Occipital lobe (tissue), 3 donors: ENCODE measurements at places on chromosomes 5 and 9.

DNA sequence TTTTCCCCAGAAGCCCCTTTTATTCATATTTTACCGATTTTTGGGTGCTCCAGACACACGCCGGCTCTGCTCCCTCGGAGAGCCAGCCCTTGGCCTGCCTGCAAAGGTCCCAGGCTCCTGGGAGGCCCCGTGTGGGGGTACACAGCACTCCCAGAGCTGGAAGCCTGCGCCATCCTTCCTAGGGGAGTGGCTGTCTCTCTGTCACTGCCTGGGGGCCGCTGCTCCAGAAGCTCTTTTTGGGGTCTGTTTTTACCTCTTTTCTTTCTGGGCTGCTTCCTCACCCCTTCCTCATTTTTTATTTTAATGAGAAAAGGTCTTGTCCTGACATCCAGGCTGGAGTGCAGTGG lies 119.1 kb upstream of the COL5A1 start:
- no peak for DNase-seq

- DNase-seq, result no peak
Observed at GRCh38 chr5:13865312-13865711, 79.2 kb downstream of the DNAH5 start.

DNA sequence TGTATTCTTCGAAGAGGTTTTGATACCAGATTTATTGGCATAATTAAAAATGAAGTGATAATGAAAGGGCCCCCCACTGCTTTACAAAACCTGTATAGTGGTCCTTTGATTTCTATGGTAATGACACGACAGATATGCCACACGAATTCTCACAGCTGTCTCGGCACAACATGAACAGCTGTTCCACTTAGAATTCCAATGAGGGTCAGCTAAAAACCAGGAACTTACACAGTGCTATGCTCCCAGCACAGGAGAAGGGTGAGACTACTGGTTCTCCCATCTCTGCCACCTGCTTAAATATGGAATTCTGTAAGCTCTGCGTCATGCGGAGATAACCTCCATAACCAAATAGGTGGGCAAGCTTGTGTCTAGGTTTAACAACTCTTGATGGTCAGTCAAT lies 183.0 kb upstream of the EFNA5 start:
- DNase-seq, result no peak

- DNase-seq, result no peak
Observed at GRCh38 chr5:74401946-74402320, 238.6 kb downstream of the ENC1 start.

DNA sequence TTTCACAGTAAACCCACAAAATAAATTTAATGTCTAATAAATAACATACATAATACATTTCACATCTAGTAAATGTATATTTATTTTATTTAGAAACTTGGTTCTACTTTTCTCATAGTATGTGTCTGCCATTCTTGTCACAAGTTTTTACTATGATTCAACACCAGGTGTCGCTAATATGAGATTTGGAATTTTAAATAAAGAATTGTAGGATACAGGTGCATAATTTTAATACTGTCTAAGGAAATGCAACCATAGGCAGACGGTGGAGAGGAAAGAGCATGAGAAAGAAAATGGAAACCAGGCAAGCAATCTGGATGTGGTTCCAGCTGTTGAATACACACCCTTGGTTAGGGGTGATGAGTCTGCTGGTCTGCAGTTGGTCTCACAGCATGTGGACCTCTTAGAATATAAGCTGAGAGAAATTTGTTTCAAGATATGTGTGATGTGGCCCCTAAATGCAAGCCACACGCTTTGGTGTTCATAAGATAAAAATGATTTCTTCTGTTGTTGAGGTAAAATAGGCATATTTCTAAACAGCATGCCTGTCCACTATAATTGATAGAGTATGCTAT lies 114.7 kb upstream of the TXNDC8 start:
- DNase-seq, result no peak

DNA sequence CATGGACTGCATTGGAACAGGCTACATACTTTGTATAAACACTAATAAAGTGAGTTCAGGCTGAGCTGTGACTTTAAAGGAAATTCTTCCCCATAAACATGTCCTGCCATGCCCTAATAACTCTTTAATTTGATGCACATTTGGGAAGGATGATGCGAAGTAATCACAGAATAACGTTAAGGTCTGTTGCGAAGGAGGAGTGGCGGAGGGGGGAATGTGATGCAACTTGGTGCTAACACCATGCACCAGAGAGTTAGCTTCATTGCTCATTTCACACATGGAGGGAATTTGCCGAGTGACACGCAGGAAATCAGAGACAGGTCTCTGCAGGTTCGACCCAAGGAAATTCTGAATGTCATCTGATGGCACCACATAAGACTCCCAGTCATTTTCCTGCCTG lies 32.9 kb downstream of the SLIT3 start:
- no peak for DNase-seq

DNA sequence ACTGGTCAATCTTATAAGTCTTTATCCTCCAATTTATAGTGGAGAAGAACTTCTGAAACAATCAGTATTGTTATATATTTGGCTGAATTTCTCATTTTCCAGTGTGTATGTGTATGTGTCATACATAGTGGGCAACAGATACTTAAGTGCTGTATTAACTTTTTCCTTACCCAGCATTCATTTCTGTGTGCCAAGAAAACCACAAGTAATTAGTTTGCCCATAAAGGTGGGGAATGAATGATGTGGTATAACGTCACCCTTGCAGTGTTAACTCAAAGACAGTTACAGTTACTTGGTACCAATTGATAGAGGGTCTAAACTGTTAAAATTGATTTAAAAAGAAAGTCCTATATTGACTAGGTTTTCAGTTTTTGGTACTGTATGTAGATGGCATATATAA lies 2.0 kb downstream of the OGN start:
- no peak for DNase-seq

- no peak for DNase-seq
Observed at GRCh38 chr5:69331528-69332445, 814 bp downstream of the CCDC125 start.

DNA sequence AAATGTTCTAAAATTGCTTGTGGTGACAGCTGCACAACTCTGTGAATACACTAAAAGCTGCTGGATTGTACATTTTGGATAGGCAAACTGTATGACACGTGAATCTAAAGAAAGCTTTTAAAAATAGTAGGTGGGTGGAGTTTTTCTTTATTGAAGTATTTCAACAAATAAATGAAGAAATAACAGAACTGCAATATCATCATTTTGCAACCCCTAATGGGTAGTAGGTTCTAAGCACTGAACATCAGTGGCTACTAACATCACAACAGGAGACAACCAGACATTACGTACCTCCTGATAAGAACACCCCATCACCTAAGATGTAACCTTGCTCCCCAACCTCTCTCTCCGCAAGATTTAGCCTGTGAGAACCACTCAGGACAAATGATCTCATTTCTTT lies 38.6 kb downstream of the EPB41L4B start:
- no peak for DNase-seq

DNA sequence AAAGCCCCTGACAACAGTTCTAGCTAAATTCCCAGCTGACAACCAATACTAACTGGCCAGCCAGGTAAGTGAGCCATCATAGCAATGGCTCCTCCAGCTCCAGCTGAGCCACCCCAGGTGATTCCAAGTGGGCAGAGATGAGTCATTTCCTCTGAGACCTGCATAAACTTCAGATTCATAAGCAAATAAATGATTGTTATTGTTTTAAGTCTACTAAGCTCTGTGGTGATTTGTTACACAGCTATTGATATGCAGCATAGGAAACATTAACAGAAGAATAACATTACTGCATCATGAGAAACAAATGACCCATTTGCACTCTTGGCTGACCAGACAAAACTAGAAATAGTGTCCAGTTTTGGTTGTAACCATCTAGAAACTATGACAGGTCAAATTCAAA lies 60.3 kb downstream of the TTC39B start:
- DNase-seq, result no peak

DNA sequence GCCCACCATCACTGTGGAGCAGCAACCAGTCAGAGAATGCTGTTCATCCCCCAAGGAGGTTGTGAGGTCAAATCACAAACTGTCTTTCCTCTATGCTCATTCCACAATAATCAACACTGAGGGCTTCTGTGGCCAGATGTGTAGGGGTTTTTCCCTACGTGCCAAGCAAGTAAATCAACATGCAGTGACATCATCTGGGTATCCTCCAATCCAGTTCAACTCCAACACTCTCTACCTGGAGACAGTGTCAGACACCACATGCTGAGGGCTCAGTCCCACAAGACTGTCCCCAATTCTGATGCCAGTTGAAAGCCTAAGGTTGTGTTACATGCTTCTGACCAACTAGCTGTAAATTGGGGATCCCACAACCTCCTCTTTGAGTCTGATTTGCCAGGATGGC lies 57.3 kb upstream of the DMRT1 start:
- no peak for DNase-seq

- no peak for DNase-seq
Observed at GRCh38 chr5:134071614-134072207, 42.8 kb upstream of the TCF7 start.

- DNase-seq, result no peak
Observed at GRCh38 chr9:114047717-114048116, 30.4 kb downstream of the AMBP start.

- no peak for DNase-seq
Observed at GRCh38 chr5:167546270-167546669, 745.2 kb upstream of the WWC1 start.

DNA sequence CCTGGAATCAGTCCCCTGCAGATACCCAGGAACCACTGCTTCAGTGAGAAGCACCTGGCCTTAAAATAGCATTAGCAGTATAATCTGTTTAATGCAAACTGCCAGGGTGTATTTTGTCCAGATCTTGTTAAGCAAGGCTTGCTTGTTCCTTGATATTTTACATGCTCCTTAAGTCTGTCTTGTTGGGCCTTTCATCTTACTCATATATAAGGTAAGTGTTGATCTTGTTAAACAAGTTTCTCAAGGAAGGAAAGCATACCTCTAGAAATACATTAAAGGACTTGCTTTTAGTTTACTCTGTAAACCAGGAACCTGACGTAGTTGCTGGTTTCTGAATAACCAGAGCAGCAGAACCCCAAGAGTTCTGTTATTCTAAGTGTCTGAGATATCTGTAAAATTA lies 13.7 kb downstream of the HSPA4 start:
- no peak for DNase-seq

GRCh38 chr9:23215688-23216087 lies 610.4 kb downstream of the ELAVL2 start:
- no peak for DNase-seq

DNA sequence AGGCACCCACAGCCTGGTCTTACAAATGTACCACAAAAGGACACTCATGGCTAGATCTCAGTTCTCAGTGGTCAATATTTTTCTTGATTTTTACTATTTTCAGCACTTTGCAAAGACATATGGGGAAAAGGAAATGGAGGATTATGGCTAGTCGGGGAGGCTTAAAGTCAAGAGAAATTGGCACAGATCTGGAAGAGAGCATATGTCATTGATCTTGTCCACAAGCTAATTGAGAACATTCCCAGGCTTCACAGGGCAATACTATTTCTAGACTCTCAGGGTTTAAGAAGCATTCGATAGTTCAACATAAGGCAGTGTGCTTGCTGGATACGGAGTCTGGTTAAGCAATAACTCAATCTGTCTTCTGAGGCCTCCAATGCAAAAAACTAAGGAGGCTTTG lies 285.8 kb downstream of the ZNF608 start:
- no peak for DNase-seq

- no peak for DNase-seq
Observed at GRCh38 chr5:176560364-176560763, 11.2 kb downstream of the CDHR2 start.

DNA sequence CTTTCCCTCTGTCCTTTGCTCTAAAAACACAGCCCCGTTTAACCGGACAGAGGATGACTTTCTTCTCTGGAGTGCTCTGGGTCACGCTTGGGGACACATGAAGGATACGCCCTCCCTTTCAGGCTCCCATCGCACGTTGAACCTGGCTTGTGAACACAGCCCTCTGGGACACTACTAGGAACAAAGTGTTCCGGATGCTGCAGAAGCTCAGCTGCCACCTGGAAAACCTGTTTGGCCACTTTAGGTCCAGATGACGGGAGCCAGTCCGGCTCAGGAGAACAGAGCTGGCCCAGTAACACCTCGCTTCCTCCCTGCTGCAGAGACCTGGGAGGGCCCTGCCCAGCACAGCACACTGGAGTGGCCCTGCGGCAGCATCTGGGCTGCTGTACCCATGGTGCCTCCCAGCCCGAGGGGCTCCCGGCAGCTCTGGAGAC lies 60.1 kb downstream of the GADD45G start:
- no peak for DNase-seq

GRCh38 chr9:126528111-126528510 lies 85.6 kb upstream of the LMX1B start:
- DNase-seq, result no peak

- no peak for DNase-seq
Observed at GRCh38 chr5:53882676-53883031, 322.2 kb downstream of the NDUFS4 start.

- DNase-seq, result no peak
Observed at GRCh38 chr9:83706676-83707517, 861 bp downstream of the UBQLN1 start.

DNA sequence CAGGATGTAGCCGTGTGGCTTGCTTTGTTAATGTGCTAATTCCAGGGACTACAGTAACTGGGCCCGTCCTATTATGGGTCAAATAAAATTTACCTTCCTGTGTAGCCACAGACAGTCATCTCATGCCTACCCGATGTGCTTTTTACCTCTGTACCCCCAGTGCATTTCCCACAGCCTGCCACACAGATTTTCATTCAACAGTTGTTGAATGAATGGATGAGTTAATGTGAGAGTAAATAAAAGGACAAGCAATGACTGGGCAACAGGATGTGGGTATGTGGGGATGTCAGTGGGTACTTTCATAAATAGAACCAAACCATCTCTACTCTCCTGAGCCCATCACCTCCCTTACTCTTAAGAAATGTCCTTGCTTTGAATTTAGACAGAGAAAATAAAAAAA lies 441.2 kb upstream of the ZNF462 start:
- no peak for DNase-seq

DNA sequence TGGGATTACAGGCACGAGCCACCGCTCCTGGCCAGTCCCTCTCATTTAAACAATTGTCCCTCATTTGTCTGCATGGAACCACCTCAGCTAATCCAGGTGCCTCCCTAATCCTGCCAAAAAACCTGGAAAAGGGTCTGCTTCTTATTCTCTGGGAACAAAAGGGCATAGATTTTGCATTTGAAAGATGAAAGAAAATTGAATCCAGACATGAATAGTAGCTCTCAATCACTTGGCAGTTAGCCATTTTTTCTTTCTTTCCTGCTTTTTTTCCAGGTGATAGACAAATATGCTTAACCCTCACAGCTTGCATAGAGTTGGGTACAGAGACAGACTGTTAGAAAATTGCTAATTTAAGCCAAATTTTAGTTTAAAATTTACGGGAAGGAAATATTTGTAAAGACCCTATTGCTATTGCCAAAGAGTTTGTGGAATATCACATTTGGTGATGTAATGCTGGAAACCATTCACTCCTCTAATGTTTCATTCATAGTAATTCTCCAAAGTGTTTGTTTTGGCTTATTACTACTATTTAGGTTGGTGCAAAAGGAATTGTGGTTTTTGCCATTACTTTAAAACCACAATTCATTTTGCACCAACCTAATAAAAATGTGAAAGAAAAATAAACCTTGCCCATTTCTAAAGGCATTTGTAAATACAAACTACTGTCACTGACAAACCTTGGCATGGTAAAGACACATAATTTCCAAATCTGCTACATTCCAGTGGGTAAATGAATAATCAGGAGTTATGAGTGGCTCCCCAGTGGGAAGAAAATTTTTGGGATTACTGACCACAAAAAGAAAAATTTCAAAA lies 80.5 kb upstream of the JAK2 start:
- DNase-seq, result no peak
